Hindlimb muscle (tissue), 1 donor: ENCODE measurements at places on chromosomes 11 and 22. TPM values are rescaled to one million over a fixed set of nuclear protein-coding genes. Genes with fewer than 3 reads are reported as not detected.
A peak's percentile ranks its signal among the peaks of the same experiment; 100 is the strongest.

Gene BRMS1
- 21.8 TPM for polyA plus RNA-seq

Gene KCTD17
- polyA plus RNA-seq: 15.3 TPM

Gene IL18BP
- 7.4 TPM for polyA plus RNA-seq

Gene CSNK1E
- polyA plus RNA-seq: 140 TPM

Gene LRRC74B
- 0.09 TPM for polyA plus RNA-seq

Gene TSSK2
- 0.56 TPM for polyA plus RNA-seq

Gene POLD4
- 33.3 TPM for polyA plus RNA-seq

Gene USP2
- 60.0 TPM for polyA plus RNA-seq

Gene KCNQ1OT1
- 1.3 TPM for polyA plus RNA-seq

Gene SGSM1
- polyA plus RNA-seq: 0.19 TPM

Gene NAV2
- 89.1 TPM for polyA plus RNA-seq

Gene CBLIF
- polyA plus RNA-seq: not detected

Gene CD82
- 88.4 TPM for polyA plus RNA-seq

DNA sequence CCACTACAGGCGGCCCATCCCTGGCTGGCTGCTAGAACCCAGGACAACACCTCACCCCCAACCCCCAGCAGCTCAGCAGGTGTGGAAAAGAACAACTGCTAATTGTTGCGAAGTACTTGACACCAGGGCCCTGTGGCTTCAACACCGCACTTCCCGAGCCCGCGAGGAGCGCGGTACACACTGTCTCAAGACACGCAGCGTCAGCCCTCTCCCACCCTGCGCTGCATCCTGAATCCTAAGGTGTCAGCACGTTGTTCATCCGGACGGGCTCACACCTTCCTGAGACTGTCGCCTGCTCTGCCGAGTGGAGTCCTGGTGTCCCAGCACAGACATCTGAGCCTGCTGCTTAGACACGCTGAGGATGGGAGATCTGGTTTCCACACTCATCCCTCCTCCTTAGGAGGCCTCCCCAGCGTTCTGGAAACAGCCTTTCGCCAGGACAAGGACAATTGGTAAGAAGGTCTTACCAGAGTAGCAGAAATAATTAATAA lies 1336.2 kb downstream of the BRD1 start:
- DNase-seq: no peak

- no peak for DNase-seq
These were observed 552 bp downstream of the RIN1 start for GRCh38 chr11:66335531-66336233.

DNA sequence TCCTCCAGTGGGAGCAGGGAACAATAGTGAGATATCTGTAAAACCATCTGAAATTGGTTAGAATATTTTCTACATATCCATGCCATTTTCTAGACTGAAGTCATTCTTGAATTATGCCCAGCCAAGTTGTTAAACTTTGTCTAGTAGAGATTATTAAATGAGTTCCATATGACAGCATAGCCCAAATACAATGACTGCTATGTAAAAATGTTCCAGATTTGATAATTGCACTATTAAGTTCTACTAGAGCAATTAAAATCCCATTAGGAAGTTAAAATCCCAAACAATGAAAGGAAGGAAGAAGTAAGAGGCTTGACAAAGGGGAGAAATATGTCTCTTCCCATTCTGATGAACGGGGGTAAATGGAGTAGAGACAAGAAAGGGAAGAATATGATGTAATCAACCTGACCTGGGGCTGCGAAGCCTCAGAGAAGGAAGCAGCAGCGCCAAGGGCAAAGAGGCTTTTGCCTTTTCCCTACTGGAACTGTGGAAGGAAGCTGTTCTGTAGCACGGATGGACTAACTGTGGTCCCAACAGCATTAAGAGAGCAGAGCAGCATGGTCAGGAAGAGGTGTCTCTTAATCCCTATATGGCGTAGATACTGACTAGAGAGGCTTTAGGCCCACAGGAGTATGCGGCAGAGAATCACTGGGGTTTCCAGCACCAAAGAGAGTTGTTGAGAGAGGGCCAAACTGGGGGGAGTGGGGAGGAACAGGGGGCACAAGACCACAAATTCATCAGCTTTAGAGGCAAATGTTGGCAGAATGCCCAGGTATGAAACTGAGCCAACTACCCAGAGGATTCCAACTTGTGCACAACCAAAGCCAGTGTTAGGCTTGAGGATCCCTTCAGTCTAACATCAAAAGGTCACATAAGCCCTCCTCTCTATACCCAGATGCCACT lies 26.7 kb downstream of the RRP8 start:
- no peak for DNase-seq

- DNase-seq: peak; percentile 56
These were observed 6.2 kb upstream of the ALX4 start for GRCh38 chr11:44315947-44316658.

DNA sequence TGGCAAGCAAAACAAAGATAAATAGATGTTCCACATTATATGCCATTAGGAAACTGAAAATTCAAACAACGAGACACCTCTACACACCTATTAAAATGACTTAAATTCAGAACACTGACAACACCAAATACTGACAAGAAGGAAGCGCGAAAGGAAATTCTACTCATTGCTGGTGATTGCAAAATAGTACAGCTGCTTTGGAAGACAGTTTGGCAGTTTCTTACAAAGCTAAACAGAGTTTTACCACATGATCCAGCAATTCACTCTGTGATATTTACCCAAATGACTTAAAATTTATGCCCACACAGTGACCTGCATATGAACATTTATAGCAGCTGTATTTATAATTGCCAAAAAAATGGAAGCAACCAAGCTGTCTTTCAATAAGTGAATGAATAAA lies 232.6 kb downstream of the CASP12 start:
- no peak for DNase-seq

GRCh38 chr11:47720651-47721050 lies 5.5 kb upstream of the AGBL2 start:
- no peak for DNase-seq

- no peak for DNase-seq
These were observed 48.6 kb upstream of the CCDC188 start for GRCh38 chr22:20199413-20199842.

DNA sequence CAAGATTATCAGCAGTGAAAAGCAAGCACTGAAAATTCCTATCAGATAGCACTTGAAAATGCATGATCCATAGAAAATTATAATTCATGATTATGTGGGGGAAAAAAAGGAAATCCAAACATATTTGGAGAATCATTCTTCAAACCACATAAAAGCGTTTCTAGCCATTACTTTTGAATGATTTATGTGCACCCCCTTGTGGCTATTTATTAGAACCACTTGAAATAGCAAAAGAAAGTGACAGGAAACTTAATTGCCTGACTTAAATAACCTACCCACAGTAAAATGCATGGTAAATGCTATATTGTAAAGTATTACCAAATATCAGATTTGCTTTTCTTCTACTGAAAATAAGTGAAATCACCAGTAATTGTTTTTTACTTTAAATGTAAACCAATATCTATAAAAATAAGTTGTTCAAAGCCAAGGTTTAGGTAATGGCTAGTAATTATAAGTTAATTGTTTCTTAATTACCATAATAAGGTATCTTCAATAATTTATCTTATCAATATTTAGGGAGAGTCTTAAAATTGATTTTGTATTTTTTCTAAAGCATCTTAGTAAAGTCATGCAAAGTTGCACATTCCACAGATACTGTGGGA lies 168.5 kb downstream of the ARHGAP42 start:
- peak; percentile 43 for DNase-seq

GRCh38 chr22:40782521-40782920 lies 36.6 kb downstream of the SLC25A17 start:
- no peak for DNase-seq

- DNase-seq: no peak
These were observed 4.9 kb upstream of the ATP6V1E1 start for GRCh38 chr22:17633217-17633997.

GRCh38 chr11:73028611-73029010 lies 113.5 kb downstream of the FCHSD2 start:
- DNase-seq: no peak

- no peak for DNase-seq
These were observed 566.8 kb upstream of the TENM4 start for GRCh38 chr11:80007616-80008015.

- DNase-seq: no peak
These were observed 1083.1 kb downstream of the LRRC4C start for GRCh38 chr11:40376331-40376730.

DNA sequence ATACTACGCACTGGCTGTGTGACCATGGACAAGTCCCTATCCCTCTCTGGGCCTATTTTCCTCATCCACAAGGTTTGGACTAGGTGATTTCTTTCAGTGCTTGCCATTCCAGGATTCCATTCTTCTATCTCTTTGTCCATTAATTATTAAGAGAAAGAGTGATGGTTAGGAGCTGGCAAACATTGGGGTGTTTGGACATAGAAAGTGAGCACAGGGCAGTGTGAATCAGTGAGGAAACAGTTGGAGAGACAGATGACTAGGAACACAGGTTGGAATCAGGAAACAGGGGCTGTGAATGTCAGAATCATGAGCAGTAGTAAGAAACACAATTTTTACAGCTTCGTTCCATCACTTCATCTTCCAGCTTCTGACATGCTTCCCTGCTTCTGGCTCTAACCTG lies 211.8 kb downstream of the INSC start:
- DNase-seq: no peak

GRCh38 chr22:27873472-27873871 lies 45.6 kb downstream of the PITPNB start:
- no peak for DNase-seq

- DNase-seq: no peak
These were observed 131.9 kb downstream of the WNT11 start for GRCh38 chr11:76074148-76075095.

DNA sequence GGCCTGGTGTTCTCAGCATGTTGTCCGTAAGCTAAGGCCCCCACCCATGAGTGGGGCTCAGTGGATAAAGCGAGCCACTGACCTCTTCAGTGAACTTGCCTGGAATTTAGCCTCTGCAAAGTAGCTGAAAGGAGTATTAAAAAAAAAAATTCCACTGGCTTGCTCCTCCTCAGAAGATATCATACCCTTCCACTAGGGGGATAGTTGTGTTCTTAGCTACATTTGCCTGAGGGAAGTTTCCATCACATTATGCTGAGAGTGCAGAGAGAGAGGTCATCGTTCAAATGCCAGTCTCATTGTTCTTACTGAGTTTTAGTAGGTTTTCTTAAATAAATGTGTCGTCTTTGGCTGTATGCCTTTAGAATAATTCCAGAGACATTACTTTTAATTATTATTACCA lies 879.7 kb downstream of the JRKL start:
- DNase-seq: no peak

DNA sequence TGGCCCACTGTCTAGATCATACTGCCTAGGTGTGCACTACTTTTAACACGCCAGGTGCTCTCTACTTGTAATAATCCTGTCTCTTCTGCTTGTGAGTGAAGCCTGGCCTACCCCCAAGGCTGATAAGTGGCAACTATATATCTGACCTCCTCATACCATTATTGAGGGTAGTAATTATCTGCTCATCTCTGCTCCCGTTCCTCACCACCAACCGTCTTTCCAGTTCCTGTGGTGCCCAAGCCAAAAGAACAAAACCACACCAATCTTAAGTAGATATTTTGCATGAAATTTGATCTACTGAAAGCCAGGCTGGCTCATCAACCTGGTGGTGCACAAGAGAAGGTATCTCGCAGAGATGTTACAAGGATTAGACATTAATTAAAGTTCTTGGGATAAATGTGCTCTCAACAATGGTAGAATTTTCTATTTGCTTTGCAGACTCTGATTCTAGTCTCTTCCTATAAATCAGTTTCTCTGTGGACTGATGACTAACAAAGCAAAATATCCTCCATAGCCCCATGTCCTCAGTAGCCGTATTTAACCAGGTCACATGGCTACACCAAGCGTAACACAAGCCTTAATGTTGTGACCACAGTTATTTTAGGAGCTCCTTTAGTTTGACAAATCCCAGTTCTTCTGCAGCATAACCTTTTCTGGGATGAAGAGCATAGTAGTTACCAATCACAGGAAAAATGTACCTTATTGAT lies 267.2 kb downstream of the NTM start:
- DNase-seq: no peak

DNA sequence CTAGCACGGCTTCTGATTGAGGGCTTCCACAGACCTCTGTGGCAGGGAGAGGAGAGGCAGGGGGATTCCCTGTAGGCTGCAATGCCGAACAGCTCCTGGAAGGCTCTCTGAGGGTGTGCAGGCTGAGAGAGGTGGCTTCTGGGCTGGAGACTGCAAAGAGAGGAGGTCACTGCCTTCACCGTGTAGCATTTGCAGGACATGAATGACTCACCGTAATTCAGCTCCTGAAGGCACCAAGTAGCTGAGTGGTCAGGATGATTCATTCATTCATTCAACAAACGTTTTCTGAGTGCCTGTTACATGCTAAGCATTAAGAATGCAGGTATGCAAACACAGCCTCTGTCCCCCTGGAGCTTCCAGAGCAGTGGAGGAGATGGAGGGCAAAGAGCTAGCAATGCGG lies 18.0 kb upstream of the EIF3D start:
- no peak for DNase-seq

DNA sequence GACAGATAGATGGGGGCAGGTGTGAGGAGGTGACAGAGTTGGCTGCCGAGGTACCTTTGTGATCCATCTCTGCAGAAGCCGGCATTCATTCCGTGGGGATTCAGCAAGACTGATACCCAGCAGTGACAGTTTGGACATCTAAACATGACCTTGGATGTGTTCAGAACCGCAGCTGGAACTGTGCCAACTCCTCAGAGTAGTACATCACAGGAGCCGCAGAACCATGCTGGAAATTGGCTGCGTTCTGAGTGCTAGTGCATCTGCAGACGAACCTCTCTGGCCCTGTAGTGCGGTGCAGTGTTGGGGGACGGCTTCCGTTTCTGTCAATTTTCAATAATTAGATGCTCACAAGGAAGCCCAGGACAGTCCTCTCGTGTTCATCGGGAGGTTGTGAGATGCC lies 772.1 kb downstream of the NTM start:
- DNase-seq: no peak

GRCh38 chr11:46618837-46619236 lies 1.5 kb downstream of the ATG13 start:
- DNase-seq: no peak

DNA sequence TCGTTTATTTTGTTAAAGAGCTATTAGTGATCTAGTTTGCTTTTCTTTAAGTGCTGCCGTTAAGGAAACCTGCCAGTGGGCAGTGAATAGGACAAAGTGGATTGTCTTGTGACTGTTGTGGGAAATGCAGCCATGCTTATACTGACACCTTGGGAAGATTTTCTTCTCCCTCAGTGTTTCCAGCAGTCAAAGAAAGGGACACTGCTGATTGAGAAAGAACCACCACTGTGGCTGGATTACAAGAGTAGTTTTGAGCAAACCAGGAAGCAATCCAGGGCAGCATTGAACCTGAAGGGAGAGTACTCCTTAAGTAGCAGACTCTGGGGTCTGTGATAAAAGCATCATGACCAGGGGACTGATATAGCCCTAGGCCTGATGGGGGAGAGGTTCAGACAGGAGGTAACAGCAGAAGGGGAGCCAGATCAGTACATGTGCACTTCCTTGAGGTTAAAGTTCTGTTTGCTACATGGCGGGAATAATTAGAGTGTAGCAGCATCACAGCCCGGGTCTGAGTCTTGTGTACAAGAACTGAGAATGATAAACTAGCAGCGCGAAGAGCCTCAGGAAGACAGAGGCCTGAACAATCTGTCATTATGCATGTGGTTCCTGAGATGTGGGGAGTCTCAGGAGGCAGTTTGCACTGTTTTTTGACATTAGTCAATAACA lies 167.8 kb downstream of the C11orf91 start:
- no peak for DNase-seq

- no peak for DNase-seq
These were observed 24.1 kb upstream of the APOA1 start for GRCh38 chr11:116861539-116861938.

GRCh38 chr11:61361237-61361740 lies 393 bp downstream of the CYB561A3 start:
- no peak for DNase-seq
